ENCODE measurements at places on chromosomes 3 and 15.

DNA sequence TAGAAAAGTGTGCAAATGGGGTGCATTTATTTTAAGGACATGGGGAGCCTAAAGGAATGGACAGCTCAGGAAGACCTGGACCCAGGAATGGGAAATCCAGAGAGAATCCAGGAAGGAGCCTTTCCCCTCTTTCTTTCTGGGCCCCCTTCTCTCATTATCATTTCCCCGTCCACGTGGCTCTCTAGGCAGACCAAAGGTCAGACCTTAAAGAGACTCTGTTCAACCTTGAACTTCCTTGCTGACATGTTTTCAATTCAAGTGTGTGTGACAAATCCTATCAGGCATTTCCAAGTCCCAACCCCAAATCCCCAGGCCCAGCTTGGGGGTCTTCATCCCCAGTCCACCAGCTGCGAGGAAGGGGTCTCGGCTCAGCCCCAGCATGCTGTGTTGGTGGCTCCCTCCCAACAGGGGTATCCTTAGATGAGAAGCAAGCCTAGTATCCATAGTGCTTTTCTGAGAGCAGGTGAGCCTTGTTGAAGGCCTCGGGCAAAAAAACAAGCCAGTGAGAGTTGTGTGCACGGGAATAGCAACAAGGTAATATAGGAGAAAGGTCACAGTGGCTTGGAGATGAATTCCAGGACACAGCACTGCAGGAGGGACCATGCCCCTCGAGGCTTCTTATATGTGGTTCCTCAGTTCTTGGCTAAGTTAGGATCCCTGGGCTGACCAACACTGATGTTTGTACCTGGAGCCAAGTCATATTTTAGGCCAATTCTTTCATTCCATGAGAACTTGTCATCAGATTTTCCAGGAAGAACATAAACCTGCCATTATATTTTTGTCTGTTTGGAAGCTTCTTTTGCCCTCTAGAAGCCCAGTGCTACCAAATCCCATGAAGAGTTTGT, 130.0 kb downstream of the ASB7 start:
- no peak for DNase-seq

- no peak for DNase-seq
Observed at GRCh38 chr3:173402656-173403055, 5.1 kb downstream of the NLGN1 start.

- no peak for DNase-seq
Observed at GRCh38 chr3:14220933-14221332, 42.3 kb downstream of the LSM3 start.

GRCh38 chr3:172341482-172342059, 106.7 kb downstream of the GHSR start:
- DNase-seq: peak; percentile 37

GRCh38 chr15:78034495-78035191, 42.9 kb downstream of the TBC1D2B start:
- DNase-seq: no peak

GRCh38 chr3:73511571-73512525, 112.9 kb downstream of the PDZRN3 start:
- no peak for DNase-seq

GRCh38 chr3:115239717-115240116, 92.6 kb upstream of the ZBTB20 start:
- peak; percentile 99 for DNase-seq

GRCh38 chr3:69273896-69274295, 112.0 kb downstream of the FRMD4B start:
- no peak for DNase-seq

DNA sequence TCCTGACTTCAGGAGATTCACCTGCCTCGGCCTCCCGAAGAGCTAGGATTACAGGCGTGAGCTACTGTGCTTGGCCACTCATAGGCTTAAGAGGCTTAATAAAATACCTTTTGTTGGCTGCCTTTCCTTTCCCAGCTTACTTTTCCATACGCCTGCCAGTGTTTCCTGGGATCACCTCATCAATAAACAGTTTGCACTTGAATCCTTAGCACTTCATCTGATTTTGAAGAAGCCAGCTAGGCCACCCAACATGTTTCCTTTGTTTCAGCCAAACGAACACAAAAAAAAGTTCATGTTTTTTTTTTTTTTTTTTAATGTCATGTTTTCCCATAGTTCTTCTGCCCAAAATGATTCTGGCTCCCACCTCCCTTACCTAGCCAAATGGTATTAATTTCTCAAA, 92.3 kb downstream of the RAP2B start:
- DNase-seq: no peak

GRCh38 chr3:165729756-165730155, 107.5 kb downstream of the BCHE start:
- DNase-seq: no peak

GRCh38 chr15:57323806-57324589, 52.3 kb upstream of the CGNL1 start:
- DNase-seq: no peak

GRCh38 chr3:108223928-108224327, 1.7 kb upstream of the IFT57 start:
- DNase-seq: no peak

- DNase-seq: no peak
Observed at GRCh38 chr3:52525680-52526561, 7.7 kb downstream of the NT5DC2 start.

Data from stromal cell of bone marrow (primary cell).